ENCODE measurements at places on chromosomes 1 and 21.

GRCh38 chr21:35400233-35400939 is 351.3 kb upstream of the RUNX1 start:
- no peak for DNase-seq

GRCh38 chr1:178870221-178870620 is 656 bp downstream of the ANGPTL1 start:
- DNase-seq: no peak

DNA sequence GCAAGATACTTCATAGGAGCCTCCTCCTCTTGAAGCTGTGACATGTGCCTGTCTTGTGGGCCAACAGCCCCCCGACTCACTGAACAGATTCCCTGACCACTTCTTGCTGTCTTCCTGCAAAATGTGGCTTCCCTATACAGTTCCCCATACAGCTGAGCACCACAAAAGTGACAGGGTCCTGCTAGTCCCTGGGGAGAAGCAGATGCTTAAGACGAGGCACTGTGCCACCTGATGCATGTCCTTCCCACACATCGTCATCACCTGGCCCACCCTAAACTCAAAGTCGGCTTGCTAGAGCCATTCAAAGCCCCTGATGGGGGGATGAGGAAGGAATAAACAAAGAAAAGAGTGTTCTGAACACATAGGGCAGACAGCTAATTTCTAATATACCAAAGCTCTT is 29.2 kb upstream of the ETV3 start:
- no peak for DNase-seq

DNA sequence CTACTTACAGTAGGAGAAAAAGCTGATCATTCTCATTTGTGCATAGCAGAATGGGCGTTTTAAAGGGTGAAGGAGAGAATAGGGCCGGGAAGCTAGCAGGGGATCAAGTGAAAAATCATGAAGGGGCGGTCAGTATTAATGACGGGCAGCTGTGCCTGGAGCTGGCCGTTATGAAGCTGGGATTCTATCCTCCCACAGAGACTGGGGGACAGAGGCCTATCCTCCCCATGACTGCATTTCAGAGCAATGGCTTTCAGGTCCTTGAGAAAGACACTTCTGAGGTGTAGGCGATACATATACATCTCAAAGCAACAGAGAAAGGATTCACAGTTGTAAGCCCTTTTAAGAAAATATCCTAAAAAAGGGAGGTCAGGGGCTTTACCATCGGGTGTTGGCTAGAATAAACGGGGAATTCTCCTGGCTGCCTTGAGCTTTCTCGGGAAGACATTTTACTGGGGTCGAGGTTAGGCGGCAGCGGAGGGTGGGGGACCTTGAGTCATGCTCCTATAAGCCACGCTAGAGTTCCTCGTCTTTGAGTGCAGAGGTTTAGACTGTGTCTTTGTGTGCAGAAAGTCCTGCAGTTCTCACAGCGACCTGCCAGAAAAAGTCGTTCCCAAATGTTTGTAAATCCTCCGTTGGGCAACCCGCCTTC is 559 bp upstream of the MTARC2 start:
- no peak for DNase-seq

- DNase-seq: no peak
Observed at GRCh38 chr1:227893949-227894721, 53.6 kb downstream of the WNT9A start.

- no peak for DNase-seq
Observed at GRCh38 chr1:206023695-206024094, at the start of gene CTSE. Gene CTSE, minus strand, starts transcription at chr1:206023895. Its CDS starts 104 bp downstream, at chr1:206023791.

DNA sequence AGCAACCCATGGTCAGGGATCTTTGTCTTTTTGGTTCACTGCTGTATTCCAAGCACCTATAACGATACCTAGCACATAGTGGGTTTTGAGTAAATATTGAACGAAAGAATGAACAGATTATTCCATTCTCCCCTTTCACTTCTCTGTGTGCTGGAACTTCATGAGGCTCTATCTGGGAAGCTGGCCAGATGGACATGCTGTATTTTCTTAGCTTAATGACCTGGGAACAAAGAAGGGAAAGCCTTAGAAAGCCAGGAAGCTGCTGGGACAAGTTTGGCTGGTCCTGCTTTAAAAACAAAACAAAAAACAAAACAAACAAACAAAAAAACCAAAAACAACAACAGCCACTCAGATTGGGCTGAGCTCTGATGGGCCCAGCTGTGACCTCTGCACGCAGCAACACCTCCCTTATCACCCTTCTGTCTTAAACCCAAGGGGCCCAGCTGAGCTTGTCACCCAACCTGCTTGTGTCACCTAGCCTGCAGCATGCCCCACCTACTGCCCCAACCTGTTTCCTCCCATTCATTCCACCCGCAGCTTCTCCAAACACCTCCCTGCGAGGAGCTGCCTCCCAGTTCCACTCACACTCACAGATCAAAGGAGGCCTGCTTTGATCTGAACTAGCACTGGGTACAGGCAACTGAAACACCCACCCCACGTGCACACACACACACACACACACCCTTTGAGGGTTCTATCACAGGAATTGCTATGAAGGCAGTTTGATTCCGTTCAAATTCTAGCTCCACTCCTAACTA is 37.1 kb downstream of the SLC30A1 start:
- DNase-seq: no peak

- no peak for DNase-seq
Observed at GRCh38 chr1:78619032-78619431, 1.2 kb upstream of the IFI44L start.

All from D721Med (cell line).